Glutamatergic neuron (in vitro differentiated cells): ENCODE measurements at places on chromosomes 4 and X.

DNA sequence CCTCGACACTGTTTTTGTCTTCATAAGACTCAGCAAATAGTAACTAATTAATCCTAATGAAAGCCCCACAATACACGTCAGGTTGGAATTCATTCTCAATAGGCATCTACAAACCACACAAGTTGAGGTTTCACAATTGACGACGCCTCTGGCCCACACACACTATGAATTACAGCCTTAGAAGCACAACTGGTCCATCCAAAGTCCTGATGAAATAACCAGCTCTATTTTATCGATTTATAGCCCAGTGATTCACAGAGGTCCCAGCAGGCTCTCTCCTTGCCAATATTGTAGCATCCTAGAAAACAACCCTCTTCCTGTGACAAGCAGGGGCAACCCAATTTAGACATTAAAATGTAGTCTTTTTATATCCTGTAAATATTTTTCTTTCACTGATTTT, 112.1 kb downstream of the NR3C2 start:
- no peak overlapping the region for H3K4me3 ChIP-seq
- DNase-seq, result no peak
- H3K4me1 ChIP-seq, result no peaks in the 10 kb centered on the region
- no peaks in the 10 kb centered on the region for H3K27me3 ChIP-seq
- no peak overlapping the region for H3K27ac ChIP-seq

DNA sequence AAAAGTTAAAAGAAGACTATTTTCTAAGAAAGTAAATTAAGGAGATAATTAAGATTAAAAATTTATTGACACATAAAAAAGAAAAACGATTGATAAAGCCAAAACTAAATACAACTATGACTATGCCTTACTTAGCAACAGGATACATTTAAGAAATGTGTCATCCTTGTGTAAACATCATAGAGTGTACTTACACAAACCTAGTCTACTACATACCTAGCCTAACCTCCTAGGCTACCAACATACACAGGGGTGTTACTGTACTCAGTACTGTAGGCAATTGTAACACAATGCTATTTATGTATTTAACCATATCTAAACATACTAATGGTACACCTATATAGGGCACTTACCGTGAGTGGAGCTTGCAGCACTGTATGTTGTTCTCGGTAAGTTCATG, 108.3 kb downstream of the ANXA10 start:
- no peak for DNase-seq
- peaks cover 9% of the 10 kb centered on the region for H3K36me3 ChIP-seq
- no peaks in the 10 kb centered on the region for H3K4me1 ChIP-seq

DNA sequence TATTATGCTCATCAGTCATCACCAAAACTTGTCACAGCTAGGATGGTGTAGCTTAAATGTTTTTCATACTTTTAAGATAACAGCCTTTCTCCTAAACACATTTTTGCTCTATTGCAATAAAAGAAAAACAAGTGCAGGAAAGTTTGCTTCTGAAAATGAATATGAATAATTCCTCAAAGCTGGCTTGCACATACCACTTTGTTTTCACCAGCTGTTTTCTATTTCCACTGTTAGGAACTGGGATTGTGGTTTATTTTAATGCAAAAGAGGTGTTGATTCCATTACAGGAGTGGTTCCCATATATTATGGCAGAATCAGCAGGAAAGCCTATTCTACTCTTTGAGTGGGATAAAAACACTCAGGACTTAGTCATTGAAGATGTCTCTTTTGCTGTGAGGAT, 145.9 kb downstream of the PPA2 start:
- no peak for DNase-seq
- no peaks in the 10 kb centered on the region for H3K4me1 ChIP-seq
- no peaks in the 10 kb centered on the region for H3K36me3 ChIP-seq
- no peak overlapping the region for H3K4me3 ChIP-seq

DNA sequence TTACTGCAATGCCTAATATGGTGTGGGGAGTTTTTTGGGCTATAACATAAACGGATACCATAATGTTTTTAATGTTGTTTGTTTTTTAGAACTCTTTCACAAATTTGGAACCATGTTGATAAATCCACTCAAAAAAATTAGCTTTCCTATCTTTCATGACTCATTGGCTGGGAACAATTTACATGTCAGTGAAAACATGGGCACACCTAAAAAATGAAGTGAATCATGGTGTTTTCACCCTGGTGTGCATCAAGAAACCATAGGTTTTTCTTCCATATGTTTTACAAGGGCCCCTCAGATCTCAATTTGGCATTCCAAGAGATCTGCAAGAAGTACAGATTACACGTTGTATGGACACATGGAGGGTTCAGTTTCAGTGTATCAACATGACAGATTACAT, 207.1 kb downstream of the NWD2 start:
- H3K27ac ChIP-seq, result no peak overlapping the region
- peaks cover 4% of the 10 kb centered on the region for H3K4me1 ChIP-seq
- H3K27me3 ChIP-seq, result no peaks in the 10 kb centered on the region
- no peaks in the 10 kb centered on the region for H3K36me3 ChIP-seq
- H3K4me3 ChIP-seq, result no peak overlapping the region

DNA sequence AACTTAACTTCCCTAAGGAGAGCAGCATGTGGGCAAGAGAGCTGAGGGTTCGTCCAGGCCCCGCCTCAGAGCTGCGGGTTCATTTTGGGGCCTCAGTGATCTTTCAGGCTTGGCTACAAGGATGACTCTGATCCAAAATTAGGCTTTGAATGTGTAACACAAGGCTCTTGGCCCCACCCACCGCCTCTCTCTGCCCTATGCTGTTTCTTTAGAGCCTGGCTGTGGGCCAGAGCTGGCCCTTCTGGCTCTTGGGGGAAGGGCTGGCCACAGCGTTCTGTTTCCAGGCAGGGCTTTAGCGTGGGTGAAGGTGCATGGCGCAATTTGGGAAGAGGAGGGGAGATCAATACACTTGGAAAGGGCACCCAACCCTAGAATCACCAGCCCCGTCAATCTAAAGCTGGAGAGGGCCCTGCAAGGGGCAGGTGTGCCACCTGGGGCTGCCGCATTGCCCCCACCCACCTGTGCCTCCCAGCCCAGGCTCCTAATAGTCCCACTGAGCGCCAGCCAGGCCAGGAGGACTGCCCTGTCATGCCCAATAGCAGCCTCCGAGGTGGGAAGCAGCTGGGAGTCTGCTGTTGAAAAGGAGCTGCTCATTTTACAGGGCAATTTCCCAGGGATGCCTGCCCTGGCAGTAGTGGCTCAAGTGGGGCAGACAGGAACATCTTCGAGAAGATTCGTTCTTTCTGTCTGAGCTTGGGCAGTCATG, 84.5 kb upstream of the MAML3 start:
- peak overlapping the region; percentile 100 for H3K27ac ChIP-seq
- no peaks in the 10 kb centered on the region for H3K36me3 ChIP-seq
- peak; percentile 74 for DNase-seq
- peak overlapping the region; percentile 84 for H3K4me3 ChIP-seq
- peaks cover 8% of the 10 kb centered on the region for H3K27me3 ChIP-seq
- peaks cover 60% of the 10 kb centered on the region for H3K4me1 ChIP-seq

DNA sequence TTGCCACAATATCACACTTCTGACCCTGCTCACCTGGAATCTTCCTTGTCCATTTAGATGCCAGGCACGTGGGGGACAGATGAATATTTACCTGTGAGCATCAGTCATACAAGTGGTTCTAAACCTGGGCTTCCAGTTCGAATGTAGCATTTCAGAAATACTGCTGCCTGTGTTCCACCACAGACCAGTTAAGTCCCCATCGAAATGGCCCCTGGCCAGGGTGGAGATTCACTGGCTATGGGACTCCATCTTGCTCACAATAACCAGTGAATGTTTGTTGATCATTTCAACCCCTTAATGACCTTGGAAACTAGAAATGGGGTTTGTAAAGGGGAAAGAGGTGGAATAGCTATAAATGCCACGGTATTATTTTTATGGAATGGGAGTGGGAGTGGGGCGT, 73.8 kb downstream of the CLDN34 start:
- no peaks in the 10 kb centered on the region for H3K27me3 ChIP-seq
- DNase-seq, result no peak
- H3K27ac ChIP-seq, result no peak overlapping the region
- no peak overlapping the region for H3K4me3 ChIP-seq

GRCh38 chr4:141215030-141215429, 5.7 kb upstream of the ZNF330 start:
- H3K27ac ChIP-seq, result no peak overlapping the region
- no peak overlapping the region for H3K4me3 ChIP-seq
- no peak for DNase-seq
- no peaks in the 10 kb centered on the region for H3K4me1 ChIP-seq

GRCh38 chr4:136562834-136563233, 969.5 kb downstream of the PCDH18 start:
- peaks cover 11% of the 10 kb centered on the region for H3K4me1 ChIP-seq
- H3K36me3 ChIP-seq, result no peaks in the 10 kb centered on the region
- no peak for DNase-seq

GRCh38 chr4:2385516-2385915, 32.9 kb downstream of the ZFYVE28 start:
- H3K27ac ChIP-seq, result peak overlapping the region; percentile 33
- no peak overlapping the region for H3K4me3 ChIP-seq
- H3K4me1 ChIP-seq, result peaks cover 15% of the 10 kb centered on the region
- H3K36me3 ChIP-seq, result peaks cover 16% of the 10 kb centered on the region

- peak overlapping the region; percentile 87 for H3K4me3 ChIP-seq
- no peaks in the 10 kb centered on the region for H3K4me1 ChIP-seq
- H3K36me3 ChIP-seq, result no peaks in the 10 kb centered on the region
- no peak overlapping the region for H3K27ac ChIP-seq
- peaks cover 8% of the 10 kb centered on the region for H3K27me3 ChIP-seq
Measured at GRCh38 chr4:40750461-40751258, 905 bp downstream of the NSUN7 start.

GRCh38 chr4:15695240-15695699, 7.6 kb upstream of the BST1 start:
- DNase-seq, result no peak
- H3K4me1 ChIP-seq, result no peaks in the 10 kb centered on the region
- no peak overlapping the region for H3K27ac ChIP-seq
- peaks cover 5% of the 10 kb centered on the region for H3K27me3 ChIP-seq
- no peak overlapping the region for H3K4me3 ChIP-seq

- no peak overlapping the region for H3K4me3 ChIP-seq
- DNase-seq, result no peak
- H3K27ac ChIP-seq, result no peak overlapping the region
- H3K36me3 ChIP-seq, result no peaks in the 10 kb centered on the region
- H3K27me3 ChIP-seq, result no peaks in the 10 kb centered on the region
Measured at GRCh38 chr4:86344127-86344526, 15.7 kb downstream of the MAPK10 start.

- no peak overlapping the region for H3K4me3 ChIP-seq
- peaks cover 2% of the 10 kb centered on the region for H3K27me3 ChIP-seq
- no peak for DNase-seq
- H3K27ac ChIP-seq, result no peak overlapping the region
Measured at GRCh38 chr4:145132511-145133098, 34.5 kb downstream of the ABCE1 start.

- no peak for DNase-seq
- no peaks in the 10 kb centered on the region for H3K36me3 ChIP-seq
- no peak overlapping the region for H3K4me3 ChIP-seq
- H3K27ac ChIP-seq, result no peak overlapping the region
- no peaks in the 10 kb centered on the region for H3K4me1 ChIP-seq
Measured at GRCh38 chr4:44988011-44988410, 261.7 kb upstream of the GNPDA2 start.

DNA sequence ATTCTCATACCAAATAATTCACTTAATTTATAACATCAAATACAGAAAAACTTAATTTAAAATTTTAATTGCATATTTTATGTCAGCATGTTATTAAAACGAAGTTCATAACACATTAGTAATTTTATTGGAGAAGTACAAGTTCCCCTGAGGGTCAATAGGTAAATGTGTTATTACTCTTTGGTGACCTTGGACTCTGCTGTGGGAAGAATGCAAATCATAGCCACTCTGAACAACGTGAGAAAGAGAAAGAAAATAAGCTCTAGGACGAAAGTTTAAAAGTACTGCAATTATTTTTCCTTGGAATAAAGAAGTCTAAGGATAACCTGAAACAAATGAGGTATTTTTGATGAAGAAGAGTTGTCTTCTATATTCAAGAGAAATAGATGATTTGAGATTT, 115.2 kb downstream of the IL1RAPL2 start:
- no peaks in the 10 kb centered on the region for H3K27me3 ChIP-seq
- H3K4me1 ChIP-seq, result no peaks in the 10 kb centered on the region
- H3K4me3 ChIP-seq, result no peak overlapping the region
- no peaks in the 10 kb centered on the region for H3K36me3 ChIP-seq
- DNase-seq, result no peak
- no peak overlapping the region for H3K27ac ChIP-seq

- H3K4me3 ChIP-seq, result no peak overlapping the region
- H3K27ac ChIP-seq, result no peak overlapping the region
- H3K27me3 ChIP-seq, result peaks cover 56% of the 10 kb centered on the region
- no peaks in the 10 kb centered on the region for H3K36me3 ChIP-seq
- peak; percentile 40 for DNase-seq
Measured at GRCh38 chr4:84497504-84498202, 1.4 kb downstream of the NKX6-1 start.

- no peak overlapping the region for H3K4me3 ChIP-seq
- H3K27me3 ChIP-seq, result peaks cover 3% of the 10 kb centered on the region
- DNase-seq, result no peak
- no peaks in the 10 kb centered on the region for H3K4me1 ChIP-seq
- H3K27ac ChIP-seq, result no peak overlapping the region
Measured at GRCh38 chrX:132491191-132491590, 2.4 kb upstream of the MBNL3 start.

DNA sequence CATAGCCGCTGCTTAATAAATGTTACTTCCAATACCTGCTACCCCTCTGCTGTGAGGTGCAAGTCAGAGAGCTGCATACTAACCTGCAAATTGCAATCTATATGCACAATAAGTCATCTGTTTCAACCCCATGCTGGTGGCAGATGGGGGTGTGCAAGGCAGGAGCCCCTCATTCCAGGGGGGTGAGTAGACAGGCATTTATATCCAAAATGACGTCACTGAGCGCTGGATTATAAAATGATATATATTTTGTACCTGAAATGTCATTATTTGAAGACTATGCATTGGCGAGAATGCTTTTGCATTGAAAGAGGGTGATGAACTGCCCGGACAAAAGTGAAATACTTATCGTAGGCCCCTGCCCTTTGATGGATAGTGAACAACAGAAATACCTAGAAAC, 24.7 kb downstream of the RBMX2 start:
- no peak overlapping the region for H3K27ac ChIP-seq
- H3K36me3 ChIP-seq, result peaks cover 5% of the 10 kb centered on the region
- peaks cover 3% of the 10 kb centered on the region for H3K27me3 ChIP-seq

DNA sequence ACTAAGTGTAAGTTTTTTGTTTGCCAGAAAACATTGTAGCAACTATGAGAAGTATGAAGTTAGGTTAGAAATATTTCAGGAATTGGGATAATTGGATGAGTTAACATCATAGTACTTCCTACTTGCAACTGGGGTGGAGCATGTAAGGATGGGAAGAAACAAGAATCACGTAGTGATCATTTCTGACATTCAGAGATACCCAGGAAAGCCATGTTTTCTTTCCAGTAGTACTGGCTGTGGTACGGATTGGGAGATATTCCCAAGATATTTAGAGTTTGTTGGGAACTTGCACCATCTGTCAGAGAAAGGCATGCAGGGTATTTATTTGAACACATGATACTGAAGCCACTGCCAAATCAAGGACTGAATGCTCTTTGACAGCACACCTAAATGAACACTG, 87.6 kb upstream of the SLC4A4 start:
- DNase-seq, result no peak
- no peaks in the 10 kb centered on the region for H3K27me3 ChIP-seq
- H3K4me3 ChIP-seq, result no peak overlapping the region
